Cerebellum (tissue), 4 donors: ENCODE measurements at places on chromosomes 5 and 9.

GRCh38 chr5:136020383-136021015, 8.3 kb upstream of the TGFBI start:
- no peak for DNase-seq

- no peak for DNase-seq
Measured at GRCh38 chr9:128068386-128069205, 564 bp downstream of the SLC25A25 start.

- no peak for DNase-seq
Measured at GRCh38 chr5:143004361-143005145, 234.4 kb downstream of the ARHGAP26 start.

DNA sequence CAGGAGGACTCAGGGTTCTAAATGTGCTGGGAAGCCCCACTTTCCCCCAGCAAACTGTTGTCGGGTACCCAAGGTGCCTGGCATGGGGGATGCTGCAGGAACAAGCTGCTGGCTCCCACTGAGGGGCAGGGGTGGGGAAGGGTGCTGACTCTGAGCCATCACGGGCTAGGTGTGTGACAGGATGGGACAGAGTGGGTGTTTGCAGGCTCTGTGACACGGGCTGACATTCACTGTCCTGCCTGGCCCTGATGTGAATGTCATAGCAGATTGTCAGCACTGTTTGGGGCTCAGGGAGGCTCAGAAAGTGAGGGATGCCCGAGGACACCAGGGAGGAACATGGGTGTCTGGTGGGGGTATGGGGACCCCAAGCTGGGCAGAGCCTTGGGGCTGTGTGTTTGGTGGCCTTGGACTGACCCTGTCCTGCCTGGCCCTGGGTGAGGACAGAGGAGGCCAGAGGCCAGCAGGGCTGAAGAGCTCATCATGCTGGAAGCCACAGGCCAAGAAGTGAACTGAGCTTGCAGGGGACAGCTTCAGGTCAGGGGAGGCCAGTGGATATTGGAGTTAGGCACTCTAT, 20.6 kb downstream of the WNK2 start:
- DNase-seq, result no peak

GRCh38 chr5:68220260-68220659, 4.7 kb downstream of the PIK3R1 start:
- no peak for DNase-seq

- DNase-seq, result no peak
Measured at GRCh38 chr5:87136096-87136495, 131.6 kb upstream of the RASA1 start.

DNA sequence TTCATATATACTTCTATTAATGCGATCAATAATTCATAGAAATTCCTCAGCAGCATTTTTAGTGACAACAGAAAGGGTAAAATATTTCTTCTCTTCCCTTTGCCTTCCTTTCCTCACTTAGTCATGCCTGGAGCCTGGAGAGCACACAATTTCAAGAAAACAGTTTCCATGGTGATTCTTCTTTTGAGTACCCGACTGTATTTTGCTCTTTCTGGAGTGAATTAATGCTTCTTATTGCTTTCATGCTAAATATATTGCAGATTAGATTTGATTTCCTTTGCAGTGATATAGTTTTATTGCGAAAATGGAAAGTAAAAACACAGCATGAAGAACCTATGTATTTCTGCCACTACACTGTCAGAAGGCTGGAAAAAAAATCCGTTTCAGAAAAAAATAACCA, 153.5 kb downstream of the PPP2R2B start:
- DNase-seq, result no peak
